Right renal pelvis (tissue), 4 donors: ENCODE measurements at places on chromosomes 6 and 20. TPM values are rescaled to one million over a fixed set of nuclear protein-coding genes. Genes with fewer than 3 reads are reported as not detected.

The C6orf120 gene
- 46.6 TPM for polyA plus RNA-seq

GRCh38 chr6:148674306-148674705 is 72.5 kb upstream of the UST start:
- DNase-seq = no peak

DNA sequence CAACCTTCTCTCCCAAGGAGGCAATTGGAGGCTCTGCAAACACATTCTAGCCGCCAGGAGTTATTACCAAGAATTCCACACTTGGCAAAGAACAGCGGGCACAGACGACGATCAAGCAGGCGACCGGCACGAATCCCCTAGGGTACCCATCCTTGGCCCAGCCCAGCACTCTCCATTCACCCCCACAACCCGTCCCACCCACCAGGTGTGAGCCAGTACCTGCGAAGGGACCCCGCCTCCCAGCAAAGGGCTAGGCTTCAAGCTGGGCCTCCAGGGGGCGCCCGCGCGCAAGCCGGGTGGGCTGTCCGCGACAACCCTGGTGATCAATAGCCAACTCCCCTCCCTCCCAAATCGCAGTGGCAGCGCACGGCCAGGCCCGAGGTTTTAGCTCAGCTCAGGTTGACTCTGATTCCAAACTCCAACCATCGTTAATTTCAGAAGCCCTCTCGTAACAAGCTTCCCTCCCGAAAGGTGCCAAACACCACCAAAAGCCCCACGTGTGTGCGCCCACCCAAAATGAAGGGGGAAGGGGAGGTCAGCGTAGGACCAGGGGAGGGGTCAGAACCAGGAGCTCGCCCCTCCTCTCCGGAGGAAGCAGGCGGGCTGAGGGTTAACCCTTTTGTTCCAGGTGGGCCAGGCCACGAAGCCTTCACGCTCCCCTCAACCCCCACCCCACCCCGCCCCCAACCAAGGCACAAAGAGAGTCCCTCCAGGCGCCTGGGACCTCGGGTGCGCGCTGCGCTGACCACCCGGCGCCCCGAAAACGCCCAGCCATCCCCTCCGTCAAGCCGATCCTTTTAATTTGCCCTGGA is 2.1 kb downstream of the SALL4 start:
- peak; percentile 66 for DNase-seq

DNA sequence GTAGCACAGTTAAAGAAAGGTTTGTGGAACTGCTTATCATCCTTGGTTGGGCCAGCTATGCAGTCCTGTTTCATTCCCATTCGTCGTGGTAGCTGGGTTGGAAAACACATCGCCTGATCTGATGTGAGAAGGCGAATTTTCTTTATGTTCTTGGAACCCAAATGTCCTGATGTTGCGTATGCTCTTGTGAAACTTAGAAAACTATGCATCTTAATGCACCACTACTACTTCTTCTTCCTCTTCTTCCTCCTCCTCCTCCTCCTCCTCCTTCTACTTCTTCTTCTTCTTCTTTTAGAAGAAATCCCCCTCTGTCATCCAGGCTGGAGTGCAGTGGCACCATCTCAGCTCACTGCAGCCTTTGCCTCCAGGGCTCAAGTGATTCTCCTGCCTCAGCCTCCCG is 381.6 kb downstream of the UTRN start:
- DNase-seq = no peak
